Skeletal muscle cell (primary cell): ENCODE measurements at places on chromosomes 3 and 15.

- DNase-seq, result no peak
Observed at GRCh38 chr15:76060118-76060989, 569 bp downstream of the TMEM266 start.

DNA sequence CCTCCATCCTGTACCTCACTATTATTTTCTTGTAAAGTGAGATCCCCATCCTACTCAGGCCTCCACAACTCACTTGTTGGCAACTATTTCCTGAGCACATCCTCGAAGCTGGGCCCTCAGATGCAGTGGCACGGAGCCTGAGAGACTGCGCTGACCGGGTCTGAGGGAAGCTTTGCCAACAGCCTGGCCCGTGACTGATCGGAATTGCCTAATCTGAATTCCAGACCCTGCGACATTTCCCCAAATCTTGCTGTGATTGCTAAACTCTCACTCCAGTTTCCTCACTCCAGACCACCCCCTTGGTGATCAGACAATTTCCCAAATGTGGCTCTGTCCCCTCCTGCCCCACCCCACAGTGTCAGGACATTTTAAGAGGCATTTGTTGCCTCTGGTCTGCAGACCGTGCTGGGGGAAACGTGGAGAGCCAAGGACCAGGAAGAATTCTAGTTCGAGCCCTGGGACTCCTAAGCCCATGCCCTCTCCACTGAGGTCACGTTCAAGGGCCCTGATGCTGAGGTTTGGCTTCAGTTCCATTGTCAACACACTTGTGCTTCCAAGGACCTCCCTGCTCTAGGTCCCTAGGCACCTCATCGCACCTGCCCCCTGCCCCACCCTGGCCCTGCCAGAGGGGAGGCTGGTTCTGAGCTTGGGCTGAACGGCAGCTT, 22.8 kb downstream of the KLHL25 start:
- no peak for DNase-seq

DNA sequence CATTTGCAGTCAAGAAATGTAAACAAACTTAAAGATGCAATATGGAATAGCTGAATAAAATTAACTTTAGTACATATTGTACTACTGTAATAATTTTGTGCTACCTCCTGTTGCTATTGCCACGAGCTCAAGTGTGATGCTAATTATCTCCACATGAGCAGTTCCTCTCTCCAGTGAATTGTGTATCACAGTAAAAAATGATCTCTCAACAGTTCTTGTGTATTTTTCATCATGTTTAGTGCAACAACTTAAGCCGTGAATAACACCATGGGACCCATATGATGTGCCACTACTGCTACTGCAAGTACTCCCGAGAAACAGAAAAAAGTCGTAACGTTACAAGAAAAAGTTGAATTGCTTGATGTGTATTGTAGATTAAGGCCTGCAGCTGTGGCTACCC, 12.4 kb downstream of the RIOX2 start:
- no peak for DNase-seq

DNA sequence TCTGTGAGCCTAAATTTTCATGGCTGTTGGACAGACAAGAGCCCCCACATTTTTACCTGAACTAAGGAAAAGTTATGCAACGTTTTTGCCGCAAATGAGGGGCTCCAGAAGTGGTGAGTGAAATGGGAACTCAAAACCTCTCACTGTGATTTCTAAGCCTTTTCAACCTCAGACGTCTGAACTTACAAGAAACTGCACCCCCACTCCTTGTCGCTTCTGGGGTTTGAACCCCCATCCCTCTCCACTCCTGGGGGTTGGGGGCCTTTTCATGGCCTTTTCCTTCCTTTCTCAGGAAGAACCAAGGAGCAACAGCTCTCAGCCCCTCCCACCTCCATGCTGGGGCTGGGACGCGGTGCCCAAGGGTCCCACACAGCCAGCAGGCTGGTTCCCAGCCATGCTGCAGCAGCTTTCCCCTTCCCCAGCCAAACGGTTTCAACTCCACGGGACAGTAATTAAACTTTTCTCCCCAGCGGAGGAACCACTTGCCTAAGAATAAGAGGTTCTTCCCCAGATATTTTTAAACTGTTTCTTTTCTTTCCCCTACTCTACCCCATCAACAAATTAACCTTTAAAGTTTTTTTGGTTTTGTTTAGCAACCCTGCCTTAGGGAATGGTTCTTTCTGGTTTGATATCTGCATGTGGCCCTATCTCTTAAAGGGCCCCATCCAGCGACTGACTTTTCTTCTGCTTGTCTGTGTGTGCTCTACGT, 387.6 kb upstream of the CBLB start:
- no peak for DNase-seq

DNA sequence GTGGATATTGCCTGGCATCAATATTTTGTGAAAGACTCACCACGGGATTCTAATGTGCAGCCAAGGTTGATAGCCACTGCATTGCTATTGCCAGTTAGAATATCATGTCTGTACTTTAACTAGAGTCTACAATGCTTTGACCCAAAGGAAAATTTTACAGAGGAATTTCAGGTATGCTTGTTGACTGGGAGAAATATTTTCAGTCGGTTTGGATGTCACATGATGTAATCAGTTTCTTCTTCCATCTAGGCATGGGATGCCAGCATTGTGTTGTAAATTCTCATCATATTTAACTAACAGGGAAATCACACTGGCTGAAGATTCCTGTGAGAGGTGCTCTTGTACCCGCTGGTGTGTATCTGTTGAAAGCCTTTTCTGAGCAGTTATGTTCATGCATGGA, 508.9 kb upstream of the ADAMTS9 start:
- no peak for DNase-seq

GRCh38 chr3:124850212-124850611, 37.0 kb downstream of the ITGB5 start:
- no peak for DNase-seq

DNA sequence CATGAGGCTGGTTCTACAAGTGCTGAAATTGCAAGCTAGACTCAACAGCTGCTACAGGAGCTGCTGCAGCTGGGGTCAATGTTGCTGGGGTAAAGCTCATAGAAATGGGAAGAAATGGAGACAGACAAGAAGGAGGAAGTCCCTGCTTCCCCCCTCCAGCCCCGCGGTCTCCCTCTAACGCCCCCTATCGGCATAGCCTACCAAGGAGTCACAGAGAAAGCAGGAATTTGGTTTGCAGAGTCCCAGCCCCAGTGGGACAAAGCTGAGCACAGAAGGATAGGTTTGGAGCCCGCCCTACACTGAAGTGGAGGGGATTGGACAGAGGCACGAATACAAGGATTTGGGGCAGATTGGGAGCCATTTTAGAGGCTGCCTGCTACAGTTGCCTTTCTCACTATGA, 176.9 kb upstream of the ANKRD28 start:
- DNase-seq, result no peak

DNA sequence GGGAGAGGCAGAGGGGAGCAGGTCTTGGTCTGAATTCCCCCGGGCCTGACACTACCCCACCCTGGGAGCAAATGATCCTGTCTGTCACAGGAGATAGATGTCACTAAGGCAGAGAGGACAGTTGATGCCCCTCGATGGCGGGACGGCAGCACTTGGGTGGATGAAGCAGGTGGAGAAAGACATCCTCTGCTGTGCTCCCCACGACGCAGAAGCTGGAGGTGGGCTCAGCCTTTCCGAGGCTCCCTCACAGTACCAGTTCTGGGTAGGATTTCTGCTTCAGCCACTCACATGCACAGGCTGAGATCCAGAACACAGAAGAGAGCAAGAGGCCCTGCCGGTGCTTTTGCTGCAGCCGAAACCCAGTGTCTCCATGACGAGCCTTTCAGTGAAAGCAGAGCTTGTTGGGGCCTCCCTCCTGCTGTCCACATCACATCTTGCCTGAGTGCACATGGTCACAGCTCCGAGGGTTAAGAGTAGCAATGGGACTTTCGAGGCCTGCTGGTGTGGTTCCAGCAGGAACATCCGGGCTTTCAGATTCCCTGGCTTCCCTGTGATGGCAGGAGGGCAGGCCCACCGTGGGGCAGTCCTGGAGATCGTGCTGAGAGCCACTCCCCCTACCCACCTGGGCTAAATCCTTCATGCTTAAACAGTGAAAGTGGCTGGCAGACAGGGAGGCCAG, 107.3 kb upstream of the PRR20G start:
- no peak for DNase-seq

DNA sequence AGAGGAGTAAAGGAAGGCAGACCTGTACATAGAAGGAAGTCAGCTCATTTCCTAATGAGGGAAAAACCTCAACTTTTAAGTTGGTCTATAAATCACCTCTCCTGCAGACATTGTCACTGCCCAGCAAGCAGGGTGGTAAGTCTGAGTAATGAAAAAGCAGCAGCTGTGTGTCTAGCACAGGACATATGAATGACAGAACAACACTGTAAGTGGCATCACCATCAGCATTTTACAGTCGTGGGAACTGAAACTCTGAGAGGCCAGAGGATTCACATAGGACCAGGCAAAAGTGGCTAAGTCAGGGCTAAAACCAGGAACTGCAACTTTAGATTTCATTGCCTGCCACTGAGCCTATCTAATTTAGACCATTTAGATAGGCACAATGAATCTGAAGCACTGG, 235.6 kb downstream of the CLSTN2 start:
- no peak for DNase-seq

DNA sequence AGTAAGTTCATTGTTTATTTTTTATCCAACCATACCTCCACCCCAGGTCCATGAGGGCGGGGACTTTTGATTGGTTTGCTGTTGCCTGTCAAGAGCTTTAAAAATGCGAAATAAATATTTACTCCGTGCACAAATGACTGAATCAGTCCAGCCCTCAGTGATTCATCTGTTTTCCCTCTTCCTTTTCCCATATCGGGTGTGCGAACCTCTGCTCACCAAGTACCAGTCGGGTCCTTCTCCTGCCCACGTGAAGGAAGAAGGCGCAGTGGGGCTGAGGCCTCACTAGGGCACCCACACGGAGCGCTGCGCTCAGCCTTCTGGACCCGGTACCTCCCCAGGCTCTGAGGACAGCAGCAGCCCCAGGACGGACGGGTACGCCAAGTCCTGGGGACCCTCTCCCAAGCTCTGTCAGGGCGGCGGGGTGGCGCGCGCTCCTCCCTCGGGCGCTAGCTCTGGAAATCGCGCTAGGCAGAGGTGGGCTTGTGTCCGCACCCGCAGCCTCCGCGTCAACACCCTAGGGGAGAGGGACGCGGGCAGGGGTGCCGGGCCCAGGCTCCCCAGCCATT, 70.5 kb upstream of the EPHB3 start:
- no peak for DNase-seq
